ENCODE measurements at places on chromosomes 12 and 14.

DNA sequence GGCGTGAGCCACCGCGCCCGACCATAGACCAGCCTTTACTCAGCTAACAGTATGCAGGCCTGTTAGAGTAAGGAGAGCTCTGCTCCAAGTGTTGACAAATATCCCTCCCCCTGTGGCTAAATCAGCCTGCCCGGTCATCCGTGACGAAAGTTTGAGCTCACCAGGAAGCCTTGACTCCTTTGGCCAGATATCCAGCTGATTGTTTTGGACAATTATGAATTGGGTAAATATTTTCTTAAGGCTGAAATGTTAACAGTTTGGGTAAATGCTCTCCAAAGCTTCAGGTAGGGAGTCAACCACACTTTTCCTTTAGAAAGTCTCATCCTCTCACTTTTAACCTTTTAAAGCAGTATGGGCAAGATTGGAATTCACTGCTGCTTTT, 157.9 kb downstream of the PAWR start:
- no peak for DNase-seq

DNA sequence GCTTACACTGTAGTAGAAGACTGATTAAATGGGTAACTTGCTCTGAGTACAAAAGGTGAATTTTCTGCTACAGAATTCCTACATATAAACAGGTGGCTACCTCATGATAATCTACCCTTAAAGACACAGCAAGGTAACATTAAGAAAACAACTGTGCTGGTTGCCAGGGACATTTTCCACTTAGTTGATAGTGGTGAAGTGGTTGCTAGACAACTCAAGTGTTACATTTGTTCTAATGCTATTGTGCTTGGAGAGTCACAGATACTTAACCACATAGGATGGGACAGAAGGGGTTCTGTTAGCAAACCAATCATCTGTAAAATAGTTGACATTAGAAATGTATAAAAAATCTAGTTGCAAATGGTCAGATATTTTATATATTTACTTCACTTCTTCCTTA, 870.3 kb upstream of the SEL1L start:
- no peak for DNase-seq

- no peak for DNase-seq
Measured at GRCh38 chr14:61365667-61366212, 44.4 kb downstream of the PRKCH start.

DNA sequence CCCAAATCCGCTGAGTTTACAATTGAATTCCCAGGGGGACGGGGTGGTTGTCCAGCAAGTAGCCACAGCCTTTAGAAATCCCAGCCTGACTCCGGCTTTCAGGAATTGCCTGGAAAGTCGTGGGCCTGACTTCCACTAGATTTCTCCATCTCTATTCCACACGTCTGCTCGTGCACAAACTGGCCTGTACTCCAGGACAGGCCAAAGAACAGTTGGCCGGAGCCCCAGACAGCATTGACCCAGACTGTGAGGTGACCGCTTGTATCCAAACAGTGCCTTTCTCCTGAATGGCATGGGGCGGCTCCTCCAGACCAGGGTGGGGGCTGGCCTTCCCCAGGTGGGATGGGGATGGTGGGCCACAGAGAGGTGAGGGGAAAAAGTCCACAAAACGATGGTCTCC, 62.2 kb downstream of the KDM2B start:
- no peak for DNase-seq

DNA sequence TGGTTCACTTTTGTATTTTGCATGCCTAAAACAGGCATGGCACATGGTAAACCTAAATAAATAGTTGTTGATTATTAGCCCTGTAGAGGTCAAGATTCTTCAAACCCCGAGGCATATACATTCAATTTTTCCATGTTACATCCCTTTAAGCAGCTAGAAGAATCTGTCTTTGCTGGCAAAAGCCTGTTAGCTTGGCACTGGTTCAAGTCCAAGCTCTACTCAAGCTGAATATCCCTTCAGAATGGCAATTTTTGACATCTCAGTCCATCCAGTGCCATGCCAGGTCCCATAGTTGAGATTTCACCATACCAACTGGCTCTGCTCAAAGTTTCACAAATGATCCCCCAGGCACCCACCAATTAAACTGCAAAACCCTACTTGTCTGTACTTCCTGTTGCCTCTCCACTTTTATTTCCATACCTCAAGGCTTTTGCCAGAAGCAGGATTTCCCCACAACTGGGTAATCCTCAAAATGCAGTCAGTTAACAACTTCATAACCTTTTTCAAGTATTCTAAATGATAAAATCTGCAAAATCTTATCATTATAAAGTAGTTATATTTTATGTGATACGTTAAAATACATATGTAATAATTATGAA, 9.0 kb upstream of the DCN start:
- no peak for DNase-seq

DNA sequence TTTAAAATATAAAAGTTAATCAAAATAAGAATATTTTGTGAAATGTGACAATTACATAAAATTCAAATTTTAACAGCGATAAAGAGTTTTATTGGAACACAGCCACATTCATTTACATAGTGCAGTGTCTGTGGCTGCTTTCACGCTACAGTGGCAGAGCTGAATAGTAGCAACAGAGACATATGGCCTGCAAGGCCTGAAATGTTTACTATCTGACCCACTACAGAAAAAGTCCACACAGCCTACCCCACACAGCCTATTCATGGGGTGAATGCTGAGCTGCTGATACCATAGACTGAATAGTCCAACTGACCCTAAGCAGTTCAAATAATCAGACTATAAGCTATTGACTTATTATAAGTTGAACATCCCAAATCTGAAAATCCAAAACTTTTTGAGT, 13.2 kb downstream of the GNS start:
- no peak for DNase-seq

DNA sequence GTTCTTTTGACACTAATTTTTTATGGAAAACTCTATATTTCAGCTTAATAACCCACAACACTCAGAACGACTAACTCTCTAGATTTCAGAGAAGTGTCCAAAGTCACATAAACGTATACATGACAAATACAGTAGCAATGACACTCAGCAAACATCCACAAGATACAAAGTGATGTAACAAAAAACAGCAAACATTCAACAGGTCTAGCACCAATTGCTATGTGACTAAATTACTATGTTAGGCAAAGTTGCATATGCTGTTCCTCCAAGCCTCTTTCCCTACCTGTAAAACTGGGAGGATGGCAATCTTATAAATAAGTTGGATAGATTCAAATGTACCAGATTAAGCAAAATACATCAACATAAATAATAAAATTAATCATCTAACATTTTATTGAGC, 1.7 kb downstream of the RECQL start:
- DNase-seq = no peak

GRCh38 chr14:29166507-29166906, 399.9 kb downstream of the FOXG1 start:
- no peak for DNase-seq

GRCh38 chr12:67698672-67699581, 50.4 kb downstream of the DYRK2 start:
- peak; percentile 32 for DNase-seq

GRCh38 chr12:26124446-26125399, at the start of gene BHLHE41:
BHLHE41 (minus strand) TSS chr12:26125037; CDS start chr12:26124779, 258 bp downstream.
- DNase-seq = no peak

DNA sequence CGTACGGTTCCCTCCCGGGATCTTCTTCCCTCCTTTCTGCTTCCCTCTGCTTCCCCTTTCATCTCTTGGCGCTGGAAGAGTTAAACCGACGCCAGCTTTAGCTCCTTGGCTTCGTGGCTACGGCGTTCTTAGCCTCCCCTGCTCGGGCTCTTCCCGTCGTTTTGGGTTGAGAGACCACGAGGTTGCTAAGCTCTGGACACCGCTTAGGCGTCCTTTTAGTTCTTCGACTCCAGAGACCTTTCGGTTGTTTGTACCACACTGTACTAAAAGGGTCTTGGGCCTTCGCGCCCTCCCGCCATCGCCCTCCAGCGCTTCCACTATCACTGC, 545 bp downstream of the CPSF2 start:
- DNase-seq = no peak

GRCh38 chr12:78534311-78534710, 330.3 kb upstream of the SYT1 start:
- no peak for DNase-seq

DNA sequence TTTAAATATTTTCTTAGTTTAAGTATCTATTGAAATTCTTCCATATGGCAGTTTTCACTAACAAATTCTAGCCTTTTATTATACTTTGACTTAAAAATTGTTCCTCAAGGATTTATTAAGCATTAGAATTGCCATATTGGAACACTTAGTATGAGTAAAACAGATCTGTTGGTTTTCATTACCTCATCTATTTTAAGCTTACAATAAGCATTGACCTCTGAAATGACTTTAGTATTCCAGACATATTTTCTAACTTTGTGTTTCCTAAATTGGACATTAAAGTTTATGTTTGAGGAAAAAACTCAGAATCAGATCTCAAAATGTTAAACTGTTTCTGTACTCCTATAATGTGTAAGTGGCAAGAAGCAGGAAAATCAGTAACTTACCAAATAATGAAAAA, 48.4 kb downstream of the CSRP2 start:
- no peak for DNase-seq

DNA sequence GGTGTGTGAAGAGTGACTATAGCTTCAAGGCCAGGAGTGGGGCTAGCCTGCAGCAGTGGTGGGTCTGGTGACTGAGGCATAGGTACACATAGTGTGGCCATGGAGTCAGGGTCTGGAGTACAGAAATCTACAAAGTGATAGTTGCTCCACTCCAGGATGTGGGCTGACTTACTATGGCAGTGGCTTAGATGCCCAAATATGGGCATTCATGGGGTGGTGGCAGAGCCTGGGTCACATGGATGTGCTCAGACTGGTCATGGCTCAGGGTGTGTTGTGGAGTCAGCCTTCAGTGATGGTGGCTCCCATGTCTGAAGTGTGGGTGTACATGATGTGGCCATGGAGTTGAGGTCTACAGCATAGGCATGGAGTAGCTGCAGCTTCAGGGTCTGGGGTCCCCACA, 27.3 kb downstream of the CLEC6A start:
- no peak for DNase-seq

DNA sequence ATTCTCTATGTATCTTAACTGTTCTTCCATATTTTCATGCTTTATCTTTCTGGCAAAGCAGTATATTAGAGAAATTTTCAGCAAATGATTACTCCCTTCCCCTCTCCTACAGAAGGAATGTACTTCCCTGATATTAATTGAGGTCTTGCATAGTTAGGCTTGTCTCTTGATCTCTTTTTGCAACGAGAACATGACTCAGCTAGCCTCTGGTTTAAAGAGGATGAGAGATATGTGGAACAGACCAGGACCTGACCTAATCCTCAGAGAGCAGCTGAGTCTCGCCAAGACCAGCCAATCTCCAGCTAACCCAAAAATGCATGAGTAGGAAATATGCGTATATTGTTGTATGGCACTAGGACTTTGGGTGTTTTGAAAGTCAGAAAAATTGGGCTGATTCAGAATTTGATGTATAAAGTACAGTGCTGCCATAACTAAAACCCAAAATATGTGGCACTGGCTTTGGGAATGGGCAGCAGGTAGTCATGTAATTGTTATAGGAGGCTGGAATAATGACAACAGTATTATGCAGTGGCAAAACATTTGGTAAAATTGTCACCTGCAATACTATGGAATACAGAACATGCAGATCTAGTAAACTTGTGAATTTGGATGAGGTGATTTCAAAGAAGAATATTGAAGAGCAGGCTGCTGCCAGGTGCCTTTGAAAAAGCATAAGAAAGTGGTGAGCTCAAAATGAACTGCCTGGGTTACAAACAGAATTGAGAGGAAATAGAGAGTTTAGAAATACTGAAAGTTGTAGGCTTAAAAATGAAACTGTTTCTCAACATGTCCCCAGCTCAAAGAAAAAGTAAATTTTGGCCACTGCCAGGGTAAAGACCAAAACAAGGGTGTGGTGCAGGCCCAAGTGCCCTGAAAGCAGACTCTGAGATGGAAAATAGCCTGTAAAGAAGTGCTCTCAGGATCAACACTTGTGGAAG, 9.3 kb upstream of the USP15 start:
- DNase-seq = no peak

- DNase-seq = no peak
Measured at GRCh38 chr12:15092826-15093225, 120.0 kb downstream of the PDE6H start.

DNA sequence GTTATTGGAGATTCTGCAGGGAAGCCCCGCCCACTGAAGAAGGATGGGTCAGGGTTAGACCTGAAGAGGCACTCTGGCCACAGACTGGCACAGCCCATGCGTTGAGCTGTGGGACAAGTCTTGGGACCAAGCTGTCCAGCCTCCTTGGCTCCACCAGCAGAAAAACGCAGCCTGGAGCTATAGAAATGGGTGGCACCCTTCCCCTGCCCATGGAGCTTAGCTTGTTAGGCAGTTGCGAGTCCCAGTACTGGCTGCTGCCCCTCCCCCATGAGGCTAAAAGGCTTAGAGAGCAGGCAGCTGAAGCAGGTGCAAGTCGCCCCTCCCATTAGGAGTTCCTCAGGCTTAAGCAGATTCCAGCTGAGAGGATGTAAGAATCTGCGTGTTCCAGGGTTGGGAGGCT, 1124.0 kb upstream of the TMEM132C start:
- DNase-seq = no peak

GRCh38 chr12:18932715-18933114, 194.8 kb downstream of the CAPZA3 start:
- no peak for DNase-seq

- DNase-seq = peak; percentile 33
Measured at GRCh38 chr12:122031342-122032216, 9.9 kb downstream of the BCL7A start.
